Stimulated activated CD4-positive, alpha-beta T cell treated with anti-CD3 and anti-CD28 coated beads, Interleukin-1b, Interleukin-23, amount 100 ng/mL, for 1 hour (primary cell): ENCODE measurements at places on chromosomes 11 and 22.

DNA sequence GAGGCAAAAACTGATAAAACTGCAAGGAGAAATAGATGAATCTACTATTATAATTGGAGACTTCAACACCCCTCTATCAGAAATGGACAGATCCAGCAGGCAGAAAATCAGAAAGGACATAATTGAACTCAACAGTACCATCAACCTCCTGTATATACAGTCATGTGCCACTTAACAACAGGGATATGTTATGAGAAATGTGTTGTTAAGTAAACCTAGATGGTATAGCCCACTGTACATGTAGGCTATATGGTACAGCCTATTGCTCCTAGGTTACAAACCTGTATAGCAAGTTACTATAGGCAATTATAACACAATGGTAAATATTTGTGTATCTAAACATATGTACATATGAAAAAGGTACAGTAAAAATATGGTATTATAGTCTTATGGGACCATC is 66.8 kb upstream of the PHF21A start:
- DNase-seq, result no peak

GRCh38 chr11:57205041-57205641 is 23.4 kb downstream of the LRRC55 start:
- DNase-seq, result no peak

DNA sequence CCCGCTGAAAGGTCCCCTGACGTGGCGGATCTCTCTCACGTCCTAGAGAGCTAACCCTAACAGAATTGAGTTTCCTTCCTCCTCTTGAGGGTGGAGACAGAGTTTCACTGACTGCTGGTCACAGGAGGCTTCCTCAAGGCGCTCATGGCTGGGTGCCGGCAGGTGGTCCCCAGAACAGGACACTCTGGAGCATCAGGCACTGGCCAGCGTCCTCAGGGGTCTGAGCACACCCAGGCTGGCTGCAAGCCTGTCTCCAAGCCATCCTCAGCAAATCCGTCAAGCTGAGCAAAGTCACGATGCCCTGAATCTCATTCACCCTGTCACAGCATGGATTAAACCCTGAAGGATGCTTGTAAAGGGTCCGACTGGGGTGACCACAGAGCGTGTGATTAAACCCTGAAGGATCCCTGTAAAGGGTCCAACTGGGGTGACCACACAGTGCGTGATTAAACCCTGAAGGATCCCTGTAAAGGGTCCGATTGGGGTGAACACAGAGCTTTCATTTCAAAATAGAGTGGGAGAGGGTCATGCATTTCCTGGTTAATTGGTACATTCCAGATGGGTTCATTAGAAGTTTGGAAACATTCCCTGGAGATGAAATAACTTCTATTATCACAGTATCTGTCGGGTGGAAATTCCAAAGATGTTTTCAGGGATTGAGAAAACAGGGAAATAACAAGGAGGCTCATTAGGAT is 473.0 kb downstream of the BRD1 start:
- no peak for DNase-seq

GRCh38 chr11:113796663-113797259 is 17.2 kb downstream of the CLDN25 start:
- no peak for DNase-seq

- DNase-seq, result no peak
These were observed 111.0 kb upstream of the APOA1 start for GRCh38 chr11:116948391-116948790.

GRCh38 chr22:27240298-27241075 is 561.1 kb downstream of the MN1 start:
- DNase-seq, result no peak

DNA sequence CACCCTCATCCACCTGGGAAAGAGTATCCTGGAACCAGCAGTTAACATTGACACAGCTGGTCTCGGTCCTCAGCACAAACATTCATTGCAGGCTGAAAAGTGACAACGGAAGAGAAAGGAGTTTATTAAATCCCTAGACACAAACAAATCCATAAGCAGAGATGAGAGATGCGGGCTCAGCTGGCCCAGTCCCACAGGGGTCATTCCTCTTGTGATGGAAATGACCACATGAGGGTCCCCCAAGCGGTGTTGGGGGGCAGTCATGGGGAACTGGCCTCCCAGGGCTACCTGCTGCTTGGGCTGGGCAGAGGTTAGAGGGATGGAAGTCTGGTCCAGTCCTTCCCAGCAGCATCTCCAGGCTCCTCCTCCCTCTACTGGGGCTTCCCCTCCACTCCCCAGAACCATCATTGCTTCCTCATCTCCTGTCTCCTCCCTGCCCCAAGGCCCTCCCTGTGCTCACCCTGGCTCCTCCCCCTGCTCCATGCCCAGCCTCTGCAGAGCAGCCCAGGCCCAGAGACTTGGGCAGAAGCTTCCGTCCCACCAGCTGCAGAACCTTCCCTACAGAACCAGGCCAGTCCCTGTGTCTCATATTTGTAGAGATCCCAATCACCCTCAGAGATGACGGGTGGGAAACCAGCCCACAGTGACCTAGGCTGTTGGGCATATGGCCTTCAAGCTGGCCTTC is 5.4 kb upstream of the IGLL5 start:
- no peak for DNase-seq

- no peak for DNase-seq
These were observed 12.6 kb downstream of the C22orf23 start for GRCh38 chr22:37940698-37941376.

DNA sequence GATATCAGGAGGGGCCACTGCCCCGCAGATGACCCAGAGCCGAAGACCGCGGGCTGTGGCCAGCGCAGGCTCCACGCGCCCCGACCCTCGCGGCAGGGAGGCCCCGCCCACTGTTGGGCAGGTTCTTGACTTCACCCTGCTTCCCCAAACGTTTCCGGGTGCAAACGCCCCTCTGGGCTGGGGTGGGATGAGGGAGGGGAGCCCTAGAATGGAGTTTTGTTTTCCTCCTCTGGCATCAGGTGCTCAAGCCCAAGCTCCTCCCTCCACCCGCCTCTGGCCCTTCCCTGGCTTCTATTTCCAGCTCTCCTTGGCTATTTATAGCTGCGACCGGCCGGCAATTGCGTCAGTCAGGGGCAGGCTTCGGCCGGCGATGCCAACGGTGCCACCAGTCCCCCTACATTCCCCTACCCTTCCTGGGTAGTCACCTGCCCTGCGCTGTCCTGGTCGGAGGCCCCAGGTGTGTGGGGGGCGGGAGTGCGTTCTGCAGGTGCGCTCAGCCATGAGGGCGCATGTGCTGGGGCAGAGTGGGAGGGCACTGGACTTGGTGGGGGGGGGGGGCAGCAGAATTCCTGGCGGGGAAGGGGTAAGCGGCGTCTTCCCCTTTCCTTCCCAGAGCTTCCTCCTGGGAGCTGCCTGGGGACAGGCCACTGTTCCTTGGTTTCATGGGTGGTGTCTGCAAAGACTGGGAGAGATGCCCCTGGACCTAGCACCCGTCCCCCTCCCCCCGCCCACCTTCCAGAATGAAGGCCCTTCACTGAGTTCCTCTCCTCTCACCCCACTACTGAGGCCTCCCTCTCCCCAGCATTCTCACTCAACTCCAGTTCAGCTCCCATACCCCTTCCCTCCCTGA is 23.6 kb downstream of the DUSP8 start:
- DNase-seq, result no peak

DNA sequence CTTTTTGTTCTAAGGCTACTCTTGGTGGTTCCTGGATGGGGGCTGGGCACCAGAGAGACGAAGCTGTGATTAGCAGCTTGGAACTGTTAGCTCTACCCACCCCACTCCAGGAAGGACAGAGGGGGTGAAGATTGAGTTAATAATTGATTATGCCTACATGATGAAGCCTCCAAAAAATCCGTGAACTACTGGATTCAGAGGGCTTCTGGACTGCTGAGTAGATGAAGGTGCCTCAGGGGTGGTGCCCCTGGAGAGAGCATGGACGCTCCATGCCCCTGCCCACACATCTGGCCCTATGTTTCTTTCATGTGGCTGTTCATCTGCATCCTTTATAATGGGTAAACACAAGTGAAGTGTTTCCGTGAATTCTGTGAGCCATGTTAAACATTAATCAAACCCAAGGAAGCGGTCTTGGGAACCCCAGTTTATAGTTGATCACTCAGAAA is 47.3 kb upstream of the CYP2D6 start:
- DNase-seq, result no peak

- no peak for DNase-seq
These were observed 6.6 kb upstream of the NXPE1 start for GRCh38 chr11:114566276-114566675.

DNA sequence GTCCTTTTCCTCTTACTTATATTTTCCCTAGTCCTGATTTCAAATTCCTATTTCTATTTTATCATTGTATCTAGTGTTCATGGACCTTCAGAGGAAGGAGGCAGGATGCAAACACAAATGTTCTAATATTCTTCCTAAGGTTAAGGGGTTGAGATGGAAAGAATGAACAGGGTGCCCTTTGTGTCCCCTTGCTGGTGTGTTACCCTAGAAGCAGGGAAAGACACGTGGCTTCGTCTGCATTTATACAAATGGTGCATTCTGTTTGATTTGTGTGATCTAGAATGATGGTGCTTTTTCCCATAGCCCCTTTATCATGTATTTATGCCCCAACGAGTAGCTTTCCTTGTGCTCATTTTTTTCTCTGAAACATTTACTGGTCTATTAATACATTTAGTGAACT is 76.2 kb downstream of the PLEKHA7 start:
- no peak for DNase-seq

- no peak for DNase-seq
These were observed 1.6 kb upstream of the ACY3 start for GRCh38 chr11:67651976-67652781.

GRCh38 chr11:83092488-83093384 is 21.0 kb upstream of the RAB30 start:
- no peak for DNase-seq

DNA sequence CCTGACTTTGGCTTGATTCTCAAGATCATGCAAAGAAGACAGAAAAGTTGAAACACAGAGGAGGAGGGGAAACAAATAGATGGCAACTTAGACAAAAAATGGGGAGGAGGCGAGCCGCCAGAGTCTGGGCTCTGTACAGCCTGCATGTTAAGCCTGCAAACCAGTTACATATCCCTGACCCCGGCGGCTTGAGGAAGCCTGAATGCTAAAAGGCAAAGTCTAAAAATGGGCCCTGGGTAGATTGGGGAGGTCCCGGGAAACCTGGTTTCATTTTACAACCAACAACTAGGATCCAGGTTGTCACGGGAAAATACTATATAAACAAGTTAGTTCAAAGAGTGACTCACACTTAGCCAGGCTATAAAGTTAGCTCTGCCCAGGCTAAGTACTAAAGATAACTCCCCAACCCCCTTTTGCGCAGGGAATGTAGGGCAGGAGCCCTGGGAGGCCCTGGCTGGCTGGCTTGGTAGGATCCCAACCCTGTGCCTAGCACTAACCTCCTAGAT is 18.8 kb upstream of the ZBTB16 start:
- no peak for DNase-seq

DNA sequence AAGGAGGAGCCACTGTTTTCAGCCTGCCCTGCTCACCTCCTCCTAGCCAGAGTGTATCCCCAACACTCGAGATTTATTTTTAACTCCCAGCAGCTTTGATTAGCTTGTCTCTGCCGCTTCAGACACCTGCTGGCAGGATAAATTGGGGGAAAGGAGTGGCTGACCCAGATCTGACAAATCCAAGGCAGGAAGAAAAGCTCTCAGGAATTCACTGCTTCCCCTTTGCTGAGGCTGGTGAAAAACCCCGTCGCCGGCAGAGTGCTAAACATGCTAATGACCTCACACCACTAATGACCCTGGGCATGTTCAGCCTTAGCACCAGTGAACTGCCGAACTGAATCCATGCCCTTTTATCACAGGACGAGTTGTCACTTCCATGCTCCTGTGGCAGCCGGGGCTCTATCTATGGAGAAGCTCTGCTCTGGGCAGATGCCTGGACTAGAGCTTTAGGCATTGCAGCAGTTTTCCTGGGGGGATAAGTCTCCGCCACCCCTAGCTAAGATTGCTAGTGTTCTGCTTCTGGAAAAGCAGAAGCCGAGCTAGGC is 52.2 kb downstream of the FEZ1 start:
- no peak for DNase-seq

DNA sequence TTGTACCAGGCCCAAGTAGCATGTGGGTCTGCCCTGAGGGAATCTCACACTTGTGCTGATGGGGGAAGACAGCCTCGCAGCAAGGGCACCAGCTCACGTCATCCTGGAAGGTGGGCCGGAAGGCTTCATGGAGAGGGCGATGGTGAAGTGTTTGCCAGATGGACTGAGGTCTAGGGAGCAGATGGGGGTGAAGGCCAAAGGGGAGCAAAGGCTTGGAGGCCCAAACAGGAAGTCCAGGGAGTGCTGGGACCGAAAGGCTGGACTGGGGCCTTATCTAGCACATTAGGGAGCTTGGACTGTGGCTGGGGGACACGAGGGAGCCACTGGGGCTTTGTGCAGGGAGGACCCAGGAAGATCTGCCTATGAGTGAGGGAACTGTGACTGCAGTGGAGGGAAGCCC is 1.2 kb upstream of the TNFRSF13C start:
- no peak for DNase-seq

DNA sequence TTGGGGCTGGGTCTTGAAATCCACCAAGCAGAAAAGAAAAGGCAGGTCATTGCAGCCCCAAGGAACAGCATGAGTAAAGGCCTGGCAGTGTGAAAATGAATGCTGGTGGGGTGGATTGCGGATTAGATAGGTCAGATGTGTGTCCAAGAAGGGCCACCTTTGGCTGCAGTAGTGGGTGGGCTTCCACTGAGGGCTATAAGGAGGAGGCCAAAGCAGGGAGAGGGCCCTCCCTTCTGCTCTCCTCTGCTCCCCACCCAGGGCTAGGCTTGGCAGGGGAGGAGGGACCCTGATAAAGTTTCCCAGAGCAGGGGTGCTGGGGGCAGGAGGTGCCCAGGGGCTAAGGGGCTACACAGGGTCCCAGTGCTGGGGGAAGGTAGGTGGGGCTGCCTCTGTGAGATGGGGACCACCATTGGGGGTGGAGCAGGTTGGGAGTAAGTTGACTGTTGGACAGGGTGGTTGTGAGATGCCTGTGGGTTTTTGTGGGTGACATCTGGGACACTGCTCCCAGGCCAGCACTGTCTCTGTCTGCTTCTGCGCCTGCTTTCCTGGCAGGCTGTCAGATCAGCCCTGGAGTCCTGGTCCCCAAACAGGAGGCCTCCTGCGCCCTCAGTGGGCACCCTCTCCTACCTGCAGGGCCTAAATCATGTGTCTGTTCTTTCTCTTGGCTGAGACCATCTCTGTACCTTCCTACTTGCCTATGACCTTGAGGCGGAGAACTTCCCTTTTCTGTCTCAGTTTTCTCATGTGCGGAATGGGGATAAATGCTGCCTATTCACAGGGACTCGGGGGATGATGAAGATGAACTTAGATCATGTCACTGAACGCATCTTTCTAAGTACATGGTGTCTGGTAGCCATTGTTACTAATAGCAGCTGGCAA is 1.9 kb downstream of the CAPN5 start:
- DNase-seq, result no peak

DNA sequence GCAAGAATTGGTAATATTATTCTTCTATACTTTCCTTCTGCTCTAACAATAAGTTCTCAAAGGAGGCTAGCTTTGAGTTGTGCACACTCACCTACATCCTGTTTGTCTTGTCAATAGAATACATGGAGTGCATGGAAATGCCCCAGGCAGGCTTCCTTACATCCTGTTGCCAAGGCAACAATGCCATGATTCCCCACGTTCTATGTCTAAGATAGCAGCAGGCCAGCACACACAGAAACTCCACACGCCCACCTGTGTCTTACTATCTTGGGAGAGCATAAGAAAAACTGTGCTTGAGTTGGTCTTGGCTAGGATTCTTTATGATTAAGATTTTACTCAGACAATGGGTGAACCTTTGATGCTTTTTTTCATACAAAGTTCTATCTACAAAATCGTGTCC is 379.2 kb downstream of the AASDHPPT start:
- DNase-seq, result no peak

GRCh38 chr11:59678118-59678812 is 9.4 kb upstream of the PATL1 start:
- DNase-seq, result no peak
